ENCODE measurements at places on chromosomes 7 and 10.

DNA sequence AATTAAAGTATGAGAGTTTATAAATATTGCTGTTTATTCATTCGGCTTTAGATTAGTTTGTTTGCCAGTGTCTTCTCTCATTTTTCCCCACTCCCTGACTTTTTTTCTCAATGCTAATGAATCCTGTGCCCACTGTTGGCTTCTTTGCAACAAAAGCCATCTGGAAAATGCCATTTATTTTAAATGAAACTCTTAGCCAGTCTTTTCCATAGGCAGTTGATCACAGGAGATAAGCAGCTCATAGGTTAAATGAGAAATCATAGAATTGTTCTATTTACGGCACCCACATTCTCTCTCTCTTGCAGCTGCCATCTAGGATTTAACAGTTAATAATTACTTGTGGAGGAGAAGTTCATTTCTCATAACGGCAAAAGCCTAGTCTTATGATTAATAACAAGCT, 249.3 kb upstream of the POM121L12 start:
- no peaks in the 10 kb centered on the region for H3K36me3 ChIP-seq
- DNase-seq: no peak
- peaks cover 42% of the 10 kb centered on the region for H3K27me3 ChIP-seq
- no peak overlapping the region for H3K4me3 ChIP-seq
- no peaks in the 10 kb centered on the region for H3K4me1 ChIP-seq

DNA sequence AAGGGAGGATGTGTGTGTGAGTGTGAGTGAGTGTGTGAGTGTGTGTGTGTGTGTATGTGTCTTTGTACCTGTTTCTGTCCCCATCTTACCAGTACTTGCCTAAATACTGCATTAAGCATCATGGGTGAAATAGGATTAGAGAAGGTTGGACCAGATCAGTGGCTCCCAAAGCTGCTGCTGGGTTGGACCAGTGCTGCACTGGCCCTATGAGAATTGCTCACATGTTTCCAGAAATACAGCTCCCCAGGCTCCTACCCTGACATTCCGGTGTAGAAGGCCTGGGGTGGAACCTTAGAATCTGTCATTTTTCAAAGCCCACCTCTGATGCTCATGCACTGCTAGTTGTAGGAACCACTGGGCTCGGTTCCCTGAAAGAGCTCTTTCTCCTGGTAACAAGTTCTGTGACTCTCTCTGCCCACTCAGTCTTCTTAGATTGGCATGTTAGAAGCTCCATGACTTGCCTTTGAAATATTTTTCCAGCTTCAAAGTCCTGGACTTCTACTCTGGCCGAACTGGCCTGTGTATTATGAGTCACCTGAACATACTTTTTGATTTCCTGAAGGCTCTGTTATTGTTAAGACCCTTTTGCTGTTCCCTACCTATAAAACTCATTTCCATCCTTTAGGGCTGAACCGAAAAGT, 224.7 kb downstream of the CUX1 start:
- DNase-seq: peak; percentile 42
- no peak overlapping the region for H3K4me3 ChIP-seq
- no peaks in the 10 kb centered on the region for H3K27me3 ChIP-seq
- peaks cover 5% of the 10 kb centered on the region for H3K36me3 ChIP-seq
- H3K27ac ChIP-seq: no peak overlapping the region
- peaks cover 7% of the 10 kb centered on the region for H3K4me1 ChIP-seq

GRCh38 chr7:18353339-18353738, 142.2 kb upstream of the HDAC9 start:
- DNase-seq: no peak
- no peaks in the 10 kb centered on the region for H3K27me3 ChIP-seq
- H3K36me3 ChIP-seq: no peaks in the 10 kb centered on the region
- no peak overlapping the region for H3K4me3 ChIP-seq
- peaks cover 5% of the 10 kb centered on the region for H3K4me1 ChIP-seq

DNA sequence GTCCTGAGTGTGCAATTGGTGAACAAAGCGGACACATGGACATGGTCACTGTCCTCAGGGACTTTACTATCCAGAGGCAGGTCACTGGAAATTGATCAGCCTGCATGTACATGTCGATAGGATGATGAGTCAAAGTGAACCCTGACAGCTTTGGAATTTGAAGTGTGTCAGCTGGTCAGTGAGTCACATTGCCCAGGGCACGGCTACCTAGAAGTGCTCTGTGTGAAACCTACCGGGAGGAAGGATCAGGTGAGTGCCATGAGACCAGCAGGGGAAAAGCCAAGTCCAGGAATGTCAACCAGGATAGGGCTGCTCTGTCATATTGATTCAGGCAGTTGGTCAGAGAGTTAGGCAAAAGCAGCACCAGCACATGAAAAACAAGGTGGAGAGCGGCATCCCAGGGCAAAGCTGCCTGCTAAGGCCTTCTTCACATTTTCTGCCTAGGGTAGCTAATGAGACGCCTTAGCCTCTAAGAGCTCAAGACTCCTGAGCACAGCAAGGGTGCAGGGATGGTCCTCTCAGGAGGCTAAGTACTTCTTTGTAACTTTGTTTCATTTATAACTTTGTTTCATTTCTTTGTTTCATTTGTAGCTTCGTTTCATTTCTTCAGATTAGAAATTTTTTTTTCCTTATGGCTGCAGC, 19.4 kb upstream of the PDCD4 start:
- peak overlapping the region; percentile 36 for H3K27ac ChIP-seq
- DNase-seq: peak; percentile 86
- H3K36me3 ChIP-seq: no peaks in the 10 kb centered on the region
- no peak overlapping the region for H3K4me3 ChIP-seq
- no peaks in the 10 kb centered on the region for H3K27me3 ChIP-seq
- H3K4me1 ChIP-seq: peaks cover 36% of the 10 kb centered on the region

DNA sequence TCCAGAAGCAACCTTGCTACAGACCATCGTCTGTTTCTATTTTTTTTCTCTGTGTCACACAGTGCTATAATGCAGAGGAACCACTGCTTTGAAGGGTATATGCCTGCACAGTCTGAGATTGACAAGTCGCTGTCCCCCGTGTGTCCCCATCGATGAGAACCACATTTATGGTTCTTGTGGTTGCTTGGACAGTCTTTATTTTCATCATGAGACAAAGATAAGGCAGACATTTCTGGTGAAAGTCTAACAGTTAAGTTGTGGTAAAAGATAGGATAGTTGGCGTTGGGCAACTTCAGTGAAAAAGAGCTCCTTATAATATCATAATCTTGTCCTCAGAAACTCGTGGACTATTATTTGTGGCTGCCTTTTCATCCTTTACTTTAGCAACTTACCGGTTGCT, 6.3 kb upstream of the AKR1E2 start:
- no peak overlapping the region for H3K4me3 ChIP-seq
- no peaks in the 10 kb centered on the region for H3K36me3 ChIP-seq
- no peaks in the 10 kb centered on the region for H3K4me1 ChIP-seq
- no peaks in the 10 kb centered on the region for H3K27me3 ChIP-seq
- DNase-seq: no peak

- H3K4me1 ChIP-seq: peaks cover 26% of the 10 kb centered on the region
- H3K27me3 ChIP-seq: no peaks in the 10 kb centered on the region
- no peaks in the 10 kb centered on the region for H3K36me3 ChIP-seq
- peak overlapping the region; percentile 91 for H3K27ac ChIP-seq
Measured at GRCh38 chr10:70130878-70131559, 1.6 kb downstream of the AIFM2 start.

DNA sequence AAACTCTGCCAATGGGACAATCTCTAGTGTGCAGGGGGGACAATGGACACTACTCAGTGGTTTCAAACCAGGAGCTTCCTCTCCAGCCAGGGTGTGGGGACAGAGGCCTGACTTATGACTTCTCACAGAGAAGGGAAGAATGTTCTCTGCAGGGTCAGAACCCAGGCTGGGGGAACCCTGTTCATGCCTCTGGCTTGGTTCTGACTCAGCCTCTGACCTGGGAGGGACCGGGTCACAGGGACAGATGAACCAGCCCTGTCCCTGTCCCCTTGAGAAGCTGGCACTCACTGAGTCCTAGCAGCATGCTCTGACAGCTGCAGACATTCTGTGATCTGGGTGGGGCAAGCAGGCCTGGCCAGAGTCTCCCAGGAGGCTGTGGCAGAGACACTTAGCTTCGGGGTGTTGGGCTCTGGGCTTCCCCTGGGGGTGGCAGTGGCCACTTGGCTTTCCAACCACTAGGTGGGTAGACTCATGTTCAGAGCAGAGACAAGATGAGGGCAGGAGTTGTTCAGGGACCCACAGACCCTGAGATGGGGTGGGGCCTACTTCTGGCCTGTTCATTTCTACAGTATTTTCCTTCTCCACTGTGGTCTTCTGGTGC, 13.6 kb downstream of the TSPAN15 start:
- DNase-seq: no peak
- no peak overlapping the region for H3K4me3 ChIP-seq
- H3K36me3 ChIP-seq: no peaks in the 10 kb centered on the region

DNA sequence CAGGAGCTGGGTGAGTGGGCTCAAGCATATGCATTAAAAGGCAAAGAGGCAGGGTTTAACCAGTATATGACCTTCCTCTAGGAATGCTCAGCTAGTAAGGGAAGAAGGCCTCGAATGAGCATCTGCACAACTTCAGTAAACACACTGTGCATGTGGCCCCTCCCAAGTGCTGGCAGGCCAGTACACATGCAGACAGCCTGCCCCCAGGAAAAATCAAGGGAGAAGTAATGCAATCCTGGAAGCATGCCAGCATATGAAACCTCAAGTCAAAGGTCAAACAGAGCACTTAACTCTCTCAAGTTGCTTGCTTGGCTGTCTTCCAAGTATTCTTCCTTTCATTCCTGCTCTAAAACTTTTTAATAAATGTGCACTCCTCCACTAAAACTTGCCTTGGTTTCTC, 208.4 kb downstream of the ACTR3B start:
- H3K4me1 ChIP-seq: peaks cover 6% of the 10 kb centered on the region
- no peak overlapping the region for H3K27ac ChIP-seq
- H3K36me3 ChIP-seq: no peaks in the 10 kb centered on the region
- peak; percentile 15 for DNase-seq

DNA sequence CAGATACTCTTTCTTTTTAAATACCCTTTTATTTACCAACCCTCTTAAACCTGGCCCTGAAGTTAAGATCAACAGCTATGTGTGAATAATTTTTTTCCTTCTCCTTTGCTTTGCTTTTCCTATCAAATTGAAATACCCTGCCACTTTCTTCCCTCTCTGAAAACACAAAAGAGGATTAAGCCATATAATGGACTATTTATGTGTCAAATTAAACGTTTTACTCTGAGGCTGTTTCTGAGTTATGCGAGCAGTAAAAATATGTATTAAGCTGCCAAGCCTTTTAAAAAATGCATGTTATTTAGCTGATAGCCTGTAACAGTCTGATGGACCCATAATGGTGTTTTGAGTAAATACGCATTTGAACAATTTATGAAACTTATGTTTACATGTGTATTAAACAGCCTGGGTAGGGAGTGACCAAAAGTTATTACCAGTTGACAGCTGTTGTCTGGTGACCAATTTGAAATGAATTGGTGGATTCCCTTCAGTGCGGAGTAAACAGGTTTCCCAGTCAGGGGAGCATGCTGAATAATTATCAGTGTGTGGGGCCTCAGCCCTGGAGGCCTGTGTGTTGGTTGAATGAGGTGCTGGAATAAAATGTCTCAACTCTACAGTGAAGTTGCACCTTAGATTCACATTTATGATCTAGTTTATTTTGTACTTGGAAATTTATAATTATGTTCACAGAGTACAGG, 89.6 kb downstream of the AUTS2 start:
- no peak overlapping the region for H3K27ac ChIP-seq
- no peaks in the 10 kb centered on the region for H3K27me3 ChIP-seq
- DNase-seq: no peak
- H3K4me3 ChIP-seq: no peak overlapping the region
- H3K36me3 ChIP-seq: no peaks in the 10 kb centered on the region

- no peaks in the 10 kb centered on the region for H3K36me3 ChIP-seq
- H3K27me3 ChIP-seq: no peaks in the 10 kb centered on the region
- no peak overlapping the region for H3K4me3 ChIP-seq
Measured at GRCh38 chr10:88616250-88616977, 29.9 kb downstream of the LIPJ start.

DNA sequence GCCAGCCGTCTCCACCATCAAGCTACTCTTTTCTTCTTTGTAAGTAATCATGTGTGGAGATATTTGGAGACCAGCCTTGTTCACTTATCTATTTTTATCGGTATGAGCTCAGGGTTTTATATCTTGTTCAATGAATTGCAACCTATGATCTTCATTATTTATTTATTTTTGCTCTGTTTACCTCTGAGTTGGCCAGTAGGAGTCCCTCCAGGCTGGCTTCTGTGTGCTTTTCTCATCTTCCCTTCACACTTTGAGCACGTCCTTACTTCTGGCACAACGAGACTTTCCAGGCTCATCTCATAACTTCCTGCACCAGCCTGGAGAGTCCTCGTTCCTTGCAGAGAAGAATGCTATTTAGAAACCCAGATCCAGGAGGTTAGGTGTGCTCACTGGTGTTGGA, 375.8 kb upstream of the PODXL start:
- H3K36me3 ChIP-seq: no peaks in the 10 kb centered on the region
- H3K27ac ChIP-seq: no peak overlapping the region
- H3K27me3 ChIP-seq: no peaks in the 10 kb centered on the region
- H3K4me3 ChIP-seq: no peak overlapping the region
- no peak for DNase-seq

DNA sequence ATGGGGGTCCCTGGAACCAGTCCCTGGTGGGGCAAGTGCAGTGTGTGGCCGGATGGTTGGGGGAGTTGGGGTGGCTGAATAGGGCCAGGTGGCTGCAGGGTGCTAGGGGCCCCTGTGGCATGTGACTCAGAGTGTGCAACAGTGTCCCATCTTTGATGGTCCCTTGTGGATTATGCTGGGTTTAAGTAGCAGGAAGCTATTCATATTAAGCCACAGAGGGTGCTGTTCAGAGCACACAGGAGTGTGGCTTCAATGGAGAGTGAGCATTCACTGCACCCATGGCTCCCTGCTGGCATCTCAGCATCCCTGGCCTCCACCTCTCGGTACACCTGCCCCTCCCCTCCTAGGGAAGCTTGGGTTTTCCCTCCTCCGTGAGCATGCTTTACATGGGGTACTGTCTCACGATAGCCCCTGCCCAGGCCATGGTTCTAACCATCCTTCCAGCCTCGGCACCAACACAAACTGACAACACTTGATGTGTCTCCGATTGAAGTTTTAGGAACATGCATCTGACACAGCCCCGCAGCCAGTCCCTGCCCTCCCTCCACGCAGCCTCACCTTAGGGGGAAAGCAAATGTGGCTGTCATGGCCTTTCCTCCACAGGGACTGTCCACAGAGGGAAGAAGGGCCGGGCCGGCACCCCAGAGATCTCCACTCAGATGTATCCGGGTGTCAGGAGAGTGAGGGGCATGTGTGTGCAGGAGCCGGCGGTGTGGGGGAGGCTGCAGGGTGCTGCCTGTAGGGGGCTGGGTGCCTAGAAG, 30.4 kb upstream of the PPIF start:
- H3K4me3 ChIP-seq: no peak overlapping the region
- H3K4me1 ChIP-seq: peaks cover 41% of the 10 kb centered on the region
- H3K36me3 ChIP-seq: peaks cover 25% of the 10 kb centered on the region

GRCh38 chr10:91798649-91799611, 704 bp downstream of the TNKS2 start:
- peaks cover 36% of the 10 kb centered on the region for H3K4me1 ChIP-seq
- peak overlapping the region; percentile 87 for H3K4me3 ChIP-seq
- peaks cover 6% of the 10 kb centered on the region for H3K36me3 ChIP-seq
- H3K27ac ChIP-seq: peak overlapping the region; percentile 96
- DNase-seq: peak; percentile 65

GRCh38 chr7:143015926-143016490, 10.9 kb downstream of the OR9A2 start:
- DNase-seq: no peak
- H3K4me3 ChIP-seq: no peak overlapping the region
- no peak overlapping the region for H3K27ac ChIP-seq
- peaks cover 9% of the 10 kb centered on the region for H3K4me1 ChIP-seq
- peaks cover 60% of the 10 kb centered on the region for H3K27me3 ChIP-seq

Measured in MCF 10A (cell line).